ENCODE measurements at places on chromosomes 2 and 18.

DNA sequence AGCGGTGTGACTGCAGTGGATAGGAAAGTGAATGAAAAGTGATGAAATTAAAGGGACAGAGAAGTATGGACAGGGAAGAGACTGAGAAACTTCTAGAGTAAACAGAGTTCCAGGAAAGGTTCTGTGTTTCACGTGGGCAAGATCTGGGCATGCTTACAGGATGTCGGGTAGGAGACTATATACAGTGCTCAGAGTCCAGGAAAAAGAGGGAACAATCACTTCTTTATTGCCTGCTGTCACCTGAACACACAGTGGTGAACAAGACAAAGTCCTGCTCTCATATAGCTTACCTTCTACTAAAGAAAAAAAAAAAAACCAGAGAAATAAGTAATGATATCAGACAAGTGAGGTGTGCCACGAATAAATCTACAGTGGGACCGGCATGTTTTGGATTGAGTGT lies 2.4 kb downstream of the LRPPRC start:
- no peak for DNase-seq

DNA sequence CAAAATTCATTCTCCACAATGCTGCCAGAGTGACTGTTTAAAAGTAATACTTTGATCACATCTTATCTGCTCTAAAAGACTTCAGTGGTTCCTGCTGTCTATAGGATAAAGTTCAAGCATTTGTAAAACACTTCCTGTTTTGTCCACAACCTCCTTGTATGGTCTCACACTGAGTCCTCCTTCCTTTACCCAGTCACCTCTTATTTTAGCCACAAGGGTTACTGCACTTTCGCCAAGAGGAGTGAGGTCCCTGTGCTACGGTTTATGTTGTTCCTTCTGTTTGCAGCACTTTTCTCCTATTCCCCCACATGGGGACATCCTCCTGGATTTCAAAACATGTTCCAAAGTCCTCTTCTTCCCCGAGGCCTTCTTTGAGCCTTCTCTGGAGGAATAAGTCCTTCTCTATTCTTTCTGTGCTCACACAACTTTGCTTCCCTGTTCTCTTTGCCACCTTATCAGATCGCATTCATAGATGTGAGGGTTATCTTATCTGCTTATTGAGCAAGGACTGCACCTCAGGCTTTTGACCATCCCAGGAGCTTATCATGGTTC lies 112.2 kb upstream of the NABP1 start:
- no peak for DNase-seq

DNA sequence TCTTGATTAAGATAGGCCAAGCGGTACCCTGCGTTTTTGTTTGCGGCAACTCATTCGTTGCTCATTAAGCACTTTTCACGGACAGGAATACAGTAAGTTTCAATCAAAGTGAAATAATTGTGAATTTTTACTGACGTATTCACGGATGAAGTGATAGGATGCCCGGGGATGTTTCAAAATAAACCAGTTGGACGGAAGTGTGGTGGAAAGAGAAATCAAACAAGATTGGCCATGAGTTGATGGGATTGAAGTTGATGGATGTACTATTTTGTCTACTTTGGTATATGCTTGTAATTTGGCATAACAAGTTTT lies 481 bp downstream of the TMEM177 start:
- no peak for DNase-seq

DNA sequence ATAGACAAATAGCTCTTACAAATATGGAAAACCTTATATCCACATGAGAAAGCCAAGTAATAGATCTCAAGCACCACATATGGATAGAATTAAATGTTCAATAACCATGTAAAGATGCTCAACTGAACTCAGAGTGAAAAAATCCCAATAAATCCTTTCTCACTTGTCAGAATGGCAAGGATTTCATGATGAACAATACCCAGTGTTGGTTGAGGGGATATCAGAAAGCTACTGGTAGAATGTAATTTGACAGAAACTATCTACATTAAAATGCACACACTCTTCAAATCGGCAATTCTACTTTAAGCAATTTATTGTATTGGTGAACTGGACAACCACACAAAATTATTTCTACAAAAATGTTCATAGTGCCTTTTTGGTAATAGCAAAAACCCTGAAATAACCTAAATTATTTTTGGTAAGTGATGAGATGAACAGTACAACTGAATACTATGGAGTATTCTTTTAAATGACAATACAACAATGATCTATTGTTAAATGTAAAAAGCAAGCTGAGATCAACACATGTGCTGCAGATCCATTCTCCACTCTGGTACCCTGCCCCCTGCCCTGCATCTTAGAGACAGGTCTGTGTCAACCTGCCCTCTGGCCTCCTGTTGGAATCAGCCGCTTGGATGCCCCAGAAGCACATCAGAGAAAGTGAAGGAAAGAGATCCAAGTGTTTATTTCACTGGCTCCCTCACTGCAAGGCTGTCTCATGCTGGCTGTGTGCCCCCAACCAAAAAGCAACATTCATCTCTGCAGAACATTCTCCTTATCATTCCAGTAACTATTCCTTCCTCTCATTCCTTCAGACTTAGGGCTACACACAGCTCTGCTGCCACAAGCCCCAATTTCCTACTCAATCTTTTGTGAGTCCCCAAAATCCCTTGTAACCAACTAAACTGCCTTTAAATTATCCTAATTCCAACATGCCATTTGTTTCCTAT lies 442.5 kb downstream of the LRATD1 start:
- DNase-seq = no peak

DNA sequence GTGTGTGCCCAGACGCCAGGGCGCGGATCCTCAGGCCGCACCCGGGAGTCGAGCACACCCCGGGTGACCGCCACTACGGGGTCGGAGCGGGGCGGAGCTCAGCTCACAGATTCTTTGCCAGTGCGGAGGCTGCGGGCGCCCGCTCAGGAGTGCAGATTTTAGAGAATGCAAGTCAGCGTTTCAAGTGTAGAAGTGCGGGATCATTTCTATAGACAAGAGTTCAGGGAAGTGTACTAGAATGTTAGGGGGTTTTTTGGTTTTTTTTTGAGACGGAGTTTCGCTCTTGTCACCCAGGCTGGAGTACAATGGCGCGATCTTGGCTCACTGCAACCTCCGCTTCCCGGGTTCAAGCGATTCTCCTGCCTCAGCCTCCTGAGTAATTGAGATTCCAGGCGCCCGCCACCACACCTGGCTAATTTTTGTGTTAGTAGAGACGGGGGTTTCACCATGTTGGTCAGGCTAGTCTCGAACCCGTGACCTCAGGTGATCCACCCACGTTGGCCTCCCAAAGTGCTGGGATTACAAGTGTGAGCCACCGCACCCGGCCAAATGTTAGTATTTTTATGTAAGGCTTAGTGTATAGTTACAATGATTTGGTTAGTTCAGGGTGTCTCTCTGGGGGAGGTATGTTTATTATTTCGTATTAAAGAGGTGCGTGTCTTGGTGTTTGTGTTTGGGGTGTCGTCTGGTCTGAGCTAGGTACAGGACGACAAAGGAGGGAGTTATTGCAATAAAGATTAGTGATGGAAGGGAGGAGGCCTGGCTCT lies 619 bp upstream of the FAM168B start:
- no peak for DNase-seq

- DNase-seq = no peak
Observed at GRCh38 chr2:98468621-98469236, 24.1 kb downstream of the INPP4A start.

DNA sequence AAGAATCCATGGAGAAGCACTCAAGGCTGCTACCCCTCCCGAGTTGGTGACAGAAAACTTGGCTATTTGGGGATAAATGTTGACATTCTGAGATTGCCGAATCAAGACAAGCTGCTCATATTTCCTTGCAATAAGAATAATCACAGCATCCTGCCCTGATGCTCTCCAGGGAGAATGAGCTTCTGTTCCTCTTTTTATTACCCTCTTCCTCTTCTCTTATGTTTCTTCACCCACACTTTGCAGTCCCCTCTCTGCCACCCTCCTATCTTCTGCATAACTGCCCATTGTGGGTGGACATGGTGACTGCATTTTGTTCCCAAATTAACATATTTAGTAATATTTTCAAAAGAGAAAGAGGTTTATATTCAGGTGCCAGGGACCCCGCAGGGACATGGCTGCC lies 11.9 kb upstream of the MSGN1 start:
- DNase-seq = no peak

DNA sequence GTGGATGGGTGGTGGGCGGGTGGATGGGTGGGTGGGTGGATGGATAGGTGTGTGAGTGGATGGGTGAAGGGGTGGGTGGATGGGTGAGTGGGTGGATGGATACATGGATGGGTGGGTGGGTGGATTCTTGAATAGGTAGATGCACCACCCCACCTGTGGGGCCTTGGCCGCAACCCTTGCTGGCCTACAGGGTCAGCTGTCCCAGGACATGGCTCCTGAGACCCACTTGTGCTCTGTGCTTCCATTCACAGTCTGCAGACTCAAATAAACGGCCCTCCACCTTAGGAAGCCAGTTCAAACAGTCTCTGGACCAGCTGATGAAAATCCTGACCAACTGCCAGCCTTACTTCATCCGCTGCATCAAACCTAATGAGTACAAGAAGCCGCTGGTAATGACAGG lies 54.4 kb downstream of the MYO7B start:
- no peak for DNase-seq

DNA sequence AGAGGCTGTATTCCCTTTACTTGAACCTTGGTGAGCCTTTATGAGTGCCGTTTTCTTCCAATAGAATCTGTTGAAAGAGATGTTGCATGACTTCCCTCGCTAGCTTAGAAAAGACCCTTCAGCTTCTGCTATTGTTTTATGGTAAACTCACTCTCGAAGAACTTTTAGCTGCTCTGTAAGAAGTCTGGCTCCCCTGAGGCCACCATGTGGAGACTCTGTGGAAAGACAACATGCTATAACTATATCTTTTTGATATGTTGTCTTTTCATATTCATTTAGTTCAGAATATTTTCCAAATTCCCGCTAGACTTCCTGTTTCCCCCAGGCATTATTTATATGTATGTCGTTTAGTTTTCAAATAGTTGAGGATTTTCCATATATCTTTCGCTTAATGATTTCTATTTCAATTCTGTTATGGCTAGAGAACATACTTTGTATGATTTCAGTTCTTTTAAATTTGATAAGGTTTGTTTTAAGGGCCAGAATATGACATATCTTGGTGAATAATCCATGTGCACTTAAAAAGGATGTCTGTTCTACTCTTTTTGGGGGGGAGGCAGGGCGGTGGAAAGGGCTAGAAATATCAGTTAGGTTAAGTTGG lies 64.1 kb downstream of the PTPN4 start:
- no peak for DNase-seq

GRCh38 chr18:21335927-21336488 lies 94.0 kb downstream of the GREB1L start:
- DNase-seq = no peak

DNA sequence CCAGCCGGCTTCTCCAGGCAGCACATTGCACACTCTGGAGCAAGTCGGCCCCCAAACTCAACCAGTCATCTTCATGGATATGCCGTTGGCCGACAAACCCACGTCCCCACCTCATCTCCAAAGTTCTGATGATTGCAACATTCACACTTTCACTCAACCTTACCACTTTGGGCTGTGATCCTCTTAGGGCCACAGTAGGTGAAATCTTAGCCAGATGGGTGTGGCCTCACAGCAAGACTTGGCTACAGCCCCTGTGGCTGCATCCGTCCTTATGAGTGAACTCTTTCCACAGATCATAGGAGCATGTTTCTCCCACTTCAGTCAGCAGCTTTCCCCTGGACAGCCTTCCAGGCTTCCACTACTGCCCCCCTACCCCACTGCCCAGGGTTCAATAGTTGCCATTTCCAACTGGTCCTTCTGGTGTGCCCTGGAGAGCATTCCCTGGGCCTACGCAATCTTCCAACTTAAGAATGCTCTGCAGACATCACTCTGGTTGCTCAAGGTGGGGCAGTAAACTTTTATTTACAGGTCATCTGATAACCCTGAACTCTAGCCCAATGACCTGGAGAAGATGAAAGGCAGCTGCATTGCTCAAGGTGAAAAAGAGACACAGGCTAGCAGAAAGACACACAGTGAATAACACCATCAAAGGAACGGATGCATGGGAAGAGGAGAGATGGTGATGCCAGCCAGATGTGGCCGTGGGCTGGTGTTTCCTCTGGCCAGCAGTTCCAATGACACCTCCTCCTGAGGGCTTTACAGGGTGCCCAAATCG lies 34.5 kb downstream of the ARL4C start:
- DNase-seq = no peak

Measured in lower lobe of right lung (tissue), 2 donors.